RWPE1 (cell line): ENCODE measurements at places on chromosomes 2 and 18.

- no peak for DNase-seq
Measured at GRCh38 chr2:234629596-234629995, 132.7 kb upstream of the ARL4C start.

DNA sequence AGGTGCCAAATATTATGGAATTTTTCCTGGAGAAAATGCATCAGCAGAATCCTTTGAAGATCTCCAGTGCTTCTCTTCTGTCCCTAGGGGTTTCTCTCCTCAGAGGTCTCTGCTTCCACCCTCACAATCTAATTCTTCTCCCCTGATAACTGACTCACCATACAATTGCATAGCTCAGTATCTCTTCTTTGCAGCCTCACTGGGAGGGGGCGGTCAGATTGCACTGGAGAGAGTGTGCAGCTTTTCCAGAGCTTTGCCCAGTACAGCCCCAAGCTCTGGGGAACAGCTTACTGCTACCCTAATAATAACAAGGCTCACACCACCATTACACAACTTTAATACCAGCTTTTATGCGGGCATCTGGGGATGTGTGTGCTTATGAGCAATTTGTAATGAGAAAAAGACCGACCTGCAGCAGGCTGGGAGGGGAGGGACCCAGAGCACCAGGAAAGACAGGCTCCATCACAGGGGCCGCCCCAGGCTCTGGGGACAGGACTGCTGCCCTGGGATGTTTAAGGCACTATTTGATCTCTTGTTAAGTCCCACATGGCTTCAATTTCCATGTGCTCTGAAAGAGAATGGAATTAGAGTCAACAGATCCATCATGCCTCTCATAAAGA lies 276.6 kb upstream of the SIX2 start:
- DNase-seq = no peak

- DNase-seq = no peak
Measured at GRCh38 chr2:43462866-43463641, 132.8 kb downstream of the THADA start.

GRCh38 chr2:235414422-235414821 lies 79.4 kb upstream of the AGAP1 start:
- no peak for DNase-seq

GRCh38 chr18:76821356-76821874 lies 942 bp upstream of the ZNF236 start:
- no peak for DNase-seq

DNA sequence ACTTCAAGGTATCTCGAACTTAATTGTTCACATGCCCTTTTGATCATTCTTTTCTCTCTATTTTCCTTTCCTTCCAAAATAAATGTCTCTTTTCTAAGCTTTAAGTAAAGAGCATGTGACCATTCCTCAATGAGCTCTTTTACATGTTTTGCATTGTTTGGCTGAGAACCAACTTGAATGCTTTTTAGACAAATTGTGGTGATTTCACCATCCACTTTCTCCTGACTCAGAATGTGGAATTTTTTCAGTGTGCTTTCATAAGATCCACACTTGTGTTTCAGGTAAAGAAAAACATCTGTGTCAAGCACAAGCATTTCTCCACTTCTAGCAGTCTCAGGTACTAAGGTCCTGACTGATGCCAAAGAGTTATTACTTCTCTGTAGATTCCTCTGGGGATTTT lies 10.7 kb downstream of the RBM43 start:
- no peak for DNase-seq

- DNase-seq = peak; percentile 64
Measured at GRCh38 chr18:51342815-51343214, 145.3 kb upstream of the MEX3C start.
